Activated naive CD8-positive, alpha-beta T cell treated with anti-CD3 and anti-CD28 coated beads, Interleukin-2, amount 50 U/mL, for 24 hours (primary cell): ENCODE measurements at places on chromosomes 4 and X.

GRCh38 chr4:169189372-169189771 is 81.4 kb downstream of the SH3RF1 start:
- no peak for DNase-seq

- DNase-seq: no peak
Measured at GRCh38 chr4:122540838-122541237, 80.0 kb downstream of the IL21 start.

- no peak for DNase-seq
Measured at GRCh38 chrX:132750331-132751062, 207.9 kb downstream of the HS6ST2 start.

GRCh38 chr4:141347684-141348083 is 127.0 kb downstream of the ZNF330 start:
- DNase-seq: no peak

- peak; percentile 53 for DNase-seq
Measured at GRCh38 chrX:154457491-154458115, 478 bp upstream of the PLXNA3 start.

DNA sequence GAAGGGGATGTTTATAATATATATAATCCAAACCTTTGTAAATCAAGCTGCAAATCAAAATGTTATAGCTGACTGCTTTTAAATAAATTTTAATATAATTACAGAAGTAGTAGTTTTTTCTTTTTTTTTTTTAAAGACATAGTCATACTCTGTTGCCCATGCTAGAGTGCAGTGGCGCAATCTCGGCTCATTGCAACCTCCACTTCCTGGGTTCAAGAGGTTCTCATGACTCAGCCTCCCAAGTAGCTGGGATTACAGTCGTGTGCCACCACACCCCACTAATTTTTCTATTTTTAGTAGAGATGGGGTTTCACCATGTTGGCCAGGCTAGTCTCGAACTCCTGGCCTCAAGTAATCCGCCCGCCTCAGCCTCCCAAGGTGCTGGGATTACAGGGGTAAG is 178.7 kb downstream of the FBXW7 start:
- no peak for DNase-seq

DNA sequence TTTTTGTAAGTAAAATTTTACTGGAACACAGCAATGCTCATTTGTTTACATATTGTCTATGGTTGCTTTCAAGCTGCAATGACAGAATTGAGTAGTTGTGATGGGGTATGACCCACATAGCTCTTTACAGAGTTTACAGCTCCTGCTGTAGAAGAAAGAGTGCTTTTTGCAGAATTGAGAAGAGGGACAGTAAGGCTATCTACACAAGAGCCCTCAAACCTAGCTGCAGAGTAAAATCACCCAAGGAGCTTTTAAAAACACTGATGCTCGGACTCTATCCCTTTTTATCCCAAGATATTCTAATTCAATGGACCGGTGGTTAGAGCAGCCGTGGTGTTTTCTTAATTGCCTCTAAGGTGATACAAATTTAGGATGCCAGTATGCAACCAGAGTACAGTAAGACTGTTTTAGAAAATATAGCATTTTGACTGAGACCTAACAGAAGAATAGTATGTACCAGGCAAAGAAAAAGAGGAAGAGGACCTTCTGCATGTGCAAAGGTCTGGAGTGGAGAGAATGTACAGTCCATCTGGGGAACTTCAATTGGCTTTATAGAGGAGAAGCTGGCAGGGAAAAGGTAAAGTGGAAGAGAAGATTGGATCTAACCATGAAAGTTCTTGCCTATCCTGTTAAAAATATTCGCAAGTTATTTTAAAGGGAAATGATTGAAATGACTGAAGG is 663.6 kb upstream of the CPEB2 start:
- DNase-seq: no peak

GRCh38 chr4:41991916-41992767 is 1.8 kb downstream of the SLC30A9 start:
- no peak for DNase-seq
